ENCODE measurements at places on chromosomes 3 and 15.

- DNase-seq = no peak
Observed at GRCh38 chr3:53163444-53164387, 2.7 kb downstream of the PRKCD start.

DNA sequence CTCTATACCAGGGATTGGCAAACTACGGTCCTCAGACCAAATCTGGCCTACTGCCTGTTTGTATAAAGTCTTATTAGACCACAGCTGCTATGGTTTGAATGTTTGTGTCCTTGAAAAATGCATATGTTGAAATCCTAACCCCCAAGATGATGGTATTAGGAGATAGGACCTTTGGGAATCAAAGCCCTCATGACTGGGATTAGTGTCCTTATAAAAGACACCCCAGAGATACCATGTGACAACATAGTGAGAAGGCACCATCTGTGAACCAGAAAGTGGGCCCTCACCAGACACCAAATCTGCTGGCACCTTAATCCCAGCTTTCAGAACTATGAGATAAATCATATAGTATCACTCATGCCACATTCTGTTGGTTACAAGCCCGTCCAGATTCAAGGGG is 7.4 kb downstream of the HMCES start:
- no peak for DNase-seq

- DNase-seq = no peak
Observed at GRCh38 chr15:80985981-80986380, 3.6 kb downstream of the MESD start.

DNA sequence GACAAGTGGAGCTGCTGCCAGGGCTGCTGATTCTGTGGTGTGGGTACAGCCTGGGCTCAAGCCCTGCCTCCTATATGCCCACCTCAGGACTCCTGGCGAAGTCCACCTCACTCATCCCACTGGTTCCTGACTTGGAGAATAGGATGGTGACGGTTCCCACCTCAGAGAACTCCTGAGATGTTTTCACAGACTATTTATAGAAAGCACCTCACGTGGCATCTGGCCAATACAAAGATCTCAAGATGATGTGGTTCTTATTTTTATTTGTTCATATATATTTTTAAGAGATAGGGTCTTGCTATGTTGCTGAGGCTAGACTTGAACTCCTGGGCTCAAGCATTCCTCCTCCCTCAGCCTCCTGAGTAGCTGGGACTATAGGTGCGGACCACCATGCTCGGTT is 236.9 kb upstream of the BHLHE40 start:
- no peak for DNase-seq

DNA sequence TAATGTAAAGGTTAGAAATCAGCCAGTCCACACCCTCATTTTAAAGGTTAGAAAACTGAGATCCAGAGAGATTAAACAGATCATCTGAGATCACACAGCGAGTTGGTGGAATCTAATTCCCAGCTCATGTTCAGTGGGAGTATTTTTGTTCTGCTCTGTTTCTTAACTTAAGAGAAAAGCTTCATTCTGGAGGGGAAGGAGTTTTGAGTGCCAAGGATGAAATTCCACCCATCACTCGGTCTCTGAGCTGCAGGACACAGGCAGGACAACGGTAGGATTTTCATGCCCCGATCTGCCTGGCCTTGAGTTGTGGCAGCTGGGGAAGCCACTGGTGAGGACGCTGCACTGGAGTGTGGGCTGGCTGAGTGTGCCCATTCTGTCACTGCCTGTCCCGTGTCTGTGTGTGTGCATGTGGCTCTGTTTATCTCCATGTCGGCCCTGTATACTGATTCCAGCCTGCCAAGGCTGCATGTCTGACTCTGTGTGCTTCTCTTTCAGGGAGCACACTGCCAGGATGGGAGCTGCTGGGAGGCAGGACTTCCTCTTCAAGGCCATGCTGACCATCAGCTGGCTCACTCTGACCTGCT is 94.3 kb downstream of the CEMIP start:
- no peak for DNase-seq

DNA sequence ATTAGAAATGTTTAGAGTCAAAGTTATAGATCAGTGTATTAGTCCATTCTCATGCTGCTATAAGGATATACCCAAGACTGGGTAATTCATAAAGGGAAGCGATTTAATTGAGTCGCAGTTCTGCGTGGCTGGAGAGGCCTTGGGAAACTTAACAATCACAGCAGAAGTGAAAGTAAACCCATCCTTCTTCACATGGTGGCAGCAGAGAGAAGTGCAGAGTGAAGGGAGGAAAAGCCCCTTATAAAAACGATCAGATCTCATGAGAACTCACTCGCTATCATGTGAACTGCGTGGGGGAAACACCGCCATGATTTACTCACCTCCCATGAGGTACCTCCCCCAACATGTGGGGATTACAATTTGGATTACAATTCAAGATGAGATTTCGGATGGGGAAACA is 871.5 kb downstream of the DIPK2A start:
- DNase-seq = no peak

DNA sequence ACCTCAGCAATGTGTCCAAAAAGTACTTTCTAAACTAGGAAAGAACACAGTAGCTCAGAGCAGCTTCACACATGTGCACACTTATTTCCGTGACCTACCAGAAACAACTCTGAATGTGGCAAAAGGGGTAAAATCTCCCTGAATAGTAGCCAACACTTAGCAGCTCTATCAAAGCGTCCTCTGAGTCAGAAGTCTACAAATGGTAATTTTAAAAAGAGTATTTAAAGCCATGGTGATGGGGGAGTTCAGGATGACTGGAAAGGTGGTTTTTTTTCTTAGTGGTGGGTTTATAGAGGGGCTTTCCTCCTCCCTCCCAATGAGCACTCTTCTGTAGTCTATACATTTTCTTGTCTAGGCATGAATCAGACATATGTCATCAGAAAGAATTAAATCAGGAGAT is 223.8 kb upstream of the PRICKLE2 start:
- no peak for DNase-seq

GRCh38 chr3:117137065-117137464 is 427.5 kb downstream of the TUSC7 start:
- DNase-seq = no peak
